GM12878 (cell line): ENCODE measurements at places on chromosomes 6 and 20. TPM values are rescaled to one million over a fixed set of nuclear protein-coding genes. Genes with fewer than 3 reads are reported as not detected.

GRCh38 chr6:13526357-13526726 is 38.9 kb upstream of the GFOD1 start:
- H3K4me3 ChIP-seq: no peak overlapping the region
- H3K27ac ChIP-seq: no peak overlapping the region
- H3K36me3 ChIP-seq: no peaks in the 10 kb centered on the region
- peaks cover 12% of the 10 kb centered on the region for H3K4me1 ChIP-seq

DNA sequence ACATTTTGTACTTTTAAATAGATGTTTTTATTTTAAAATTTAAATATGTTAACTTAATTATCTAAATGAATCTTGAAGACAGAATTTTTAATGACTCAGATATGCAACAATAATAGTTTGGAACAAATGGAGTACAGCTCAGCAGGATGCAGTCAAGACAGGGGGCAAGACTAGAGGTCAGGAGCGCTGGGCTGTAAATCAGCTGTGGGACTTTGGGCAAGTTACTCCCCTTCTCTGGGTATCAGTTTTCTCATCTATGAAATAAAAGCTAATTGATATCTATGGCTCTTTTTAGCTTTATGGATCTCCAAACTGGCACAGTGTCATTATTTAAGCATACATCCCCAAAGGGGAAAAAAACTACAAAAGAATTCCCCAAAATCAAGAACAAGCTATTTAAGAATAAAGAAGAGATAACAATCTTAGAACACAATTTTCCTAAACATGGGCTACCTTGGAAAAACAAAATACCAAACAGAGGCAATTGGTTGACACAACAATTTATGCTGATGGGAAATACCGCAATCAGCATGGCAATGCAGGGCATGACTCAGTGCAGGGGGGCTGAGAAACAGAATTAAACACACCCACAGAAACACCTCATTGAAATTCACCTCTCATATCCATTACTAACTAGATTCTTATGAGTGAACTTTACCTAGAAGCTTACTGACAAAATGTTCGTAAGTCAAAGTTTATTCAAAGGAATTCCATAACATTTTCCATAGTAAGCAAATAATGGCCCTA is 188.2 kb downstream of the SIM1 start:
- no peak overlapping the region for H3K4me3 ChIP-seq
- no peak overlapping the region for H3K27ac ChIP-seq
- H3K27me3 ChIP-seq: no peaks in the 10 kb centered on the region
- DNase-seq: no peak
- no peaks in the 10 kb centered on the region for H3K4me1 ChIP-seq

DNA sequence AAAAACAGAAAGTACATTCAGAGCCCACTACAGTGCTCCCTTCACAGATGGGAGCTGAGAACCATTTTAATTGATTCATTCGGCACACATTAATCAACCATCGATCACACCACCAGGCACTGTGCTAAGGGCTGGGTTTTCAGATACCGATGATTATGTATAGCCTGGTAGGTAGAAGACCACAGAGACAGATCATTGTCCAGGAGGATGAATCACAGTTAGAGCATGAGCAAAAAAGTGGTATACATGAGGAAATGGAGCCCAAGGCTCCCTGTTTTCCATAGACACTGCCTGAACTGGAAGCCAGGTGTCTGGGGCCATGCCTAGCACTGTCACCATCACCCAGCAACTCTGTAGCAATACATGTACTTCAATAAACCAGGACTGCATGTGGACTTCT is 9.0 kb upstream of the PRDM1 start:
- peaks cover 4% of the 10 kb centered on the region for H3K27me3 ChIP-seq
- H3K27ac ChIP-seq: no peak overlapping the region
- no peaks in the 10 kb centered on the region for H3K4me1 ChIP-seq
- DNase-seq: no peak
- H3K36me3 ChIP-seq: no peaks in the 10 kb centered on the region

DNA sequence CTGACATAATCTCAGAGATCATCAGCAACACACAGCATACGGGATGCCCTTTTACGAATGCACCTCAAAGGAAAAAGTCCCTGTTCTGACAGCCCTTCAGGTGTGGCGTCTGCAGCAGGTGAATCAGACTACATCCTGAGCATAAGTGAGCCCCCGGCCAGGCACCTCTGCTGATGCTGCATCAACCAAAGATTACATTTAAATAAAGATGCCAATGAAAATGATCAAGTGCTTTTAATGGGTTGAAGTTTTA is 58.7 kb downstream of the INSM1 start:
- no peak for DNase-seq
- H3K27ac ChIP-seq: 0 out of 2 replicates have a peak overlapping the region, but pooled peaks have one; percentile 20
- H3K27me3 ChIP-seq: no peaks in the 10 kb centered on the region
- H3K4me3 ChIP-seq: no peak overlapping the region
- H3K4me1 ChIP-seq: peaks cover 4% of the 10 kb centered on the region; the same call in 1 of the 2 replicates

DNA sequence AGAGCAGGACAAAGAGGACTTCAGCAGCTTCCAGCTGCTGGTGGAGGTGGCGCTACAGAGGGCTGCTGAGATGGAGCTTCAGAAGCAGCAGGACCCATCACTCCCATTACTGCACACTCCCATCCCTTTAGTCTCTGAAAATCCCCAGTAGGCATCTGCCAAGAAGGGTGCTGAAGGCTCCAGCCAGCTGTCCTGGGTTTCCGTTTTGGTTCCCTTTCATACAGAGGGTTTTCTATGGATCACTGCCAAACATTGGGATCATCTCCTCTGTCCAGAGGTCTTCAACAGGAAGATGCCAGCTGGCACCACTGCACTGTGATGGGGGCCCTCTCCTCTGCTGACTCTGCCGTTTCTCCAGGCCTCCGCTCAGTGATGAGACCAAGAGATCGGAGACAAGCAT is 14.3 kb upstream of the RAB5IF start:
- peaks cover 11% of the 10 kb centered on the region for H3K36me3 ChIP-seq
- H3K27ac ChIP-seq: no peak overlapping the region
- peaks cover 35% of the 10 kb centered on the region for H3K4me1 ChIP-seq
- H3K27me3 ChIP-seq: no peaks in the 10 kb centered on the region

DNA sequence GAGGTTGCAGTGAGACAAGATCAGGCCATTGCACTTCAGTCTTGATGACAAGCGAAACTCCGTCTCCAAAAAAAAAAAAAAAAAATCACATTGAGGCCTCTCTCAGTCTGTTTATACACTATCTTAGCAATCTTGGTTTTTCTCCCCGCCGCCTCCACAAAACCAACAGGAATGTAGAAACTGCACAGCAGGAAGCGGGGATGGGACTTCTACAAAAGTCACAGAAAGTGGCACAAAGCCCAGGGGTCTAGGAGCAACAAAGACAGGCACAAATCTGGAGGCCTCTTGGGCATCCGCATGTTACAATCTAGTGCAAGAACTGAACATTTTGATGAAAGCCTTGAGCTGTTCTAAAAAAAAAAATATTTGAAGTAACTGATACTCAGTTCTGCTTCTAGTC is 48.6 kb downstream of the KDM1B start:
- no peak overlapping the region for H3K27ac ChIP-seq
- no peaks in the 10 kb centered on the region for H3K36me3 ChIP-seq
- H3K4me3 ChIP-seq: no peak overlapping the region
- DNase-seq: no peak

GRCh38 chr6:170316071-170316470 is 9.5 kb downstream of the FAM120B start:
- 0 out of 2 replicates have a peak, but pooled peaks cover 6% of the 10 kb centered on the region for H3K36me3 ChIP-seq
- no peaks in the 10 kb centered on the region for H3K4me1 ChIP-seq
- no peak overlapping the region for H3K4me3 ChIP-seq
- DNase-seq: no peak

DNA sequence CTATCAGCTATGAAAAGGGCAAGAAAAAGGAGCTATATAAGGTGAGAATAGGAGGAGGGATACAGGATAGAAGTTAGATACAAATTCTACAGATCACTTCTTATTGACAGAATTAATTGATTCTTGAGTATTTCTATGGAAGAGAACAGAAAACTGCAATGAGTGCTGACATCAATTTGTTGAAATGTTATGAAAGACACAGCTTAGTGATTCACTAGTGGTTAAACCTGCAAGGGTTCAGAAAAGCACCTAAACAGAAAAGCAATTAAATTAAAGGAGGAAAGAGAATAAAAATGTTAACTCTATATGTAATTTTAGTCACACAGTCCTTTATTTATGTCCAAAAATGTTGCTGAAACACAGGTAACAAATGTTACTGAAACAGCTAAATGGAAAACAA is 254.4 kb upstream of the RUNX2 start:
- H3K4me1 ChIP-seq: no peaks in the 10 kb centered on the region
- no peak overlapping the region for H3K4me3 ChIP-seq
- no peak overlapping the region for H3K27ac ChIP-seq

The KIAA1755 gene
- not detected in 2 replicates for total RNA-seq

The SLC25A27 gene
- total RNA-seq: not detected in 2 replicates

The SIRPB1 gene
- 18.9 and 20.1 TPM in 2 replicates for total RNA-seq

The UST gene
- total RNA-seq: 2.2 and 2.4 TPM in 2 replicates

The AURKA gene
- 59.4 and 61.2 TPM in 2 replicates for total RNA-seq

The TCEA2 gene
- total RNA-seq: 38.0 and 42.5 TPM in 2 replicates

The SERAC1 gene
- 1.6 and 1.7 TPM in 2 replicates for total RNA-seq
